ENCODE measurements at places on chromosomes 16 and 17. TPM values are rescaled to one million over a fixed set of nuclear protein-coding genes. Genes with fewer than 3 reads are reported as not detected.
A peak's percentile ranks its signal among the peaks of the same experiment; 100 is the strongest.

Gene CEP131
- 6.7 TPM for total RNA-seq

GRCh38 chr16:84339311-84339710 is 29.0 kb upstream of the ATP2C2 start:
- no peaks in the 10 kb centered on the region for H3K36me3 ChIP-seq
- DNase-seq: no peak
- no peaks in the 10 kb centered on the region for H3K27me3 ChIP-seq

DNA sequence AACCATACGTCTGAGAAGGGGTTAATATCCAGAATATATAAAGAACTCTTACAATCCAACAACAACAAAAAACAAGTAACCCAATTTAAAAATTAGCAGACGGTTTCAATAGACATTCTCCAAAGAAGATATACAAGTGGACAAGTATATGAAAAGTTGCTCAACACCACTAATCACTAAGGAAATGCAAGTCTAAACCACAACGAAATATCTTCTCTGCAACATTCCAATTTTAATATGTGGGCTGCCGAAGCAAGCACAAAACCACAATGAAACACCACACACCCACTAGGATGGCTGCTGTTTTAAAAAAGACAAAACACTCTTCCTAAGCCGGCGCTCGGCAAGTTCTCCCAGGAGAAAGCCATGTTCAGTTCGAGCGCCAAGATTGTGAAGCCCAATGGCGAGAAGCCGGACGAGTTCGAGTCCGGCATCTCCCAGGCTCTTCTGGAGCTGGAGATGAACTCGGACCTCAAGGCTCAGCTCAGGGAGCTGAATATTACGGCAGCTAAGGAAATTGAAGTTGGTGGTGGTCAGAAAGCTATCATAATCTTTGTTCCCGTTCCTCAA is 5.9 kb upstream of the SLC13A2 start:
- no peak overlapping the region for H3K4me3 ChIP-seq
- no peaks in the 10 kb centered on the region for H3K4me1 ChIP-seq
- H3K27ac ChIP-seq: no peak overlapping the region
- no peaks in the 10 kb centered on the region for H3K36me3 ChIP-seq
- H3K27me3 ChIP-seq: no peaks in the 10 kb centered on the region

Gene TEDC2
- 0.84 TPM for total RNA-seq

DNA sequence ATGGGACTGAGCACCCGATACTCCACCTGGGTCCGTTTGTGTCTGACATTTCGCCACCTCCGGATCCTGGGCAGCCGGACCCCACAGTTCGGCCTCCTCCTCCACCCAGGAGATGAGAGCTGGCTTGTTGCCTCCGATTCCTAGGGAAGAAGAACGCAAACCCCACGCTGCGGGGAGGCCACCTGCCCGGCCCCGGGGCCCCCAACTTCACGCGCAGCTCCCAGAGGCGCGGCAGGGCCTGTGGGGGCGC is 542 bp downstream of the ZNF764 start:
- peak overlapping the region; percentile 63 for H3K4me3 ChIP-seq
- peak overlapping the region; percentile 53 for H3K27ac ChIP-seq
- H3K4me1 ChIP-seq: no peaks in the 10 kb centered on the region
- H3K27me3 ChIP-seq: no peaks in the 10 kb centered on the region
- DNase-seq: no peak

- H3K27me3 ChIP-seq: no peaks in the 10 kb centered on the region
- H3K4me3 ChIP-seq: no peak overlapping the region
- no peak overlapping the region for H3K27ac ChIP-seq
- H3K4me1 ChIP-seq: no peaks in the 10 kb centered on the region
These were observed 59.8 kb downstream of the DNAH17 start for GRCh38 chr17:78517421-78517820.

GRCh38 chr17:38921756-38922411 is 3.5 kb upstream of the LASP1NB start:
- no peak overlapping the region for H3K4me3 ChIP-seq
- H3K27me3 ChIP-seq: no peaks in the 10 kb centered on the region
- DNase-seq: no peak
- no peaks in the 10 kb centered on the region for H3K36me3 ChIP-seq
- no peak overlapping the region for H3K27ac ChIP-seq

DNA sequence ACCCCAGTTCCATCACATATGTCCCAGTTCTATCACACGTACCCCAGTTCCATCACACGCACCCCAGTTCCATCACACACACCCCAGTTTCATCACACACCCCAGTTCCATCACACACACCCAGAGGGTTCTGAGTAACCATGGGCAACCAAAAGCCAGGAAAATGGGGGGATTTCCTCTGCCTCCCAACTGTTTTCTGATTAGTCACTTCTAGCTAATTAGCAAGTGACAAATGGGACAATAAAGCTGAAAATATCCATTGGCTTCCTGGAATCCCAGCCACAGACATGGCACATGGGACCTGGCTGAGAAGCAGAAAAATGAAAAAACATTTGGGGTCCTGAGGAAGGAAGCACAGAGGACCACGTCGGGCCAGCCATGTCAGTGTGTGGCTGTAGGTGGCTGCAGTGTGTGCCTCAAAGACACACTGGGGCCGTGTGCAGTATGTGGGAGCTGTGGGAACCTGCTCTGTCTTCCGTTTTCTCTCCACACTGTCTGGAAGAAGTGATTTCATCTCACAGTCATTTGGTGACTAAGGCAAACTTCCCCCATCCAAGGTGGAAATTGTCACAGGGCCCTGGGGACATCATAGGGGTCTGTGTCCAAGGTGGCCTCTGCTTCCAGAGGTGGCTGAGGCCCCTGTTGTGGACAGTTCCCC is 106.7 kb downstream of the CMIP start:
- H3K4me1 ChIP-seq: no peaks in the 10 kb centered on the region
- H3K4me3 ChIP-seq: no peak overlapping the region
- H3K27me3 ChIP-seq: no peaks in the 10 kb centered on the region
- DNase-seq: peak; percentile 42

Gene RUNDC3A
- 0.75 TPM for total RNA-seq

Gene ZNF597
- 2.9 TPM for total RNA-seq

Gene PLD2
- total RNA-seq: 25.3 TPM

- no peaks in the 10 kb centered on the region for H3K36me3 ChIP-seq
- no peaks in the 10 kb centered on the region for H3K4me1 ChIP-seq
- no peak overlapping the region for H3K4me3 ChIP-seq
- DNase-seq: no peak
These were observed 22.8 kb downstream of the ZDHHC7 start for GRCh38 chr16:84988328-84989080.

Gene GPR179
- not detected for total RNA-seq

Gene PLXDC1
- 39.1 TPM for total RNA-seq

DNA sequence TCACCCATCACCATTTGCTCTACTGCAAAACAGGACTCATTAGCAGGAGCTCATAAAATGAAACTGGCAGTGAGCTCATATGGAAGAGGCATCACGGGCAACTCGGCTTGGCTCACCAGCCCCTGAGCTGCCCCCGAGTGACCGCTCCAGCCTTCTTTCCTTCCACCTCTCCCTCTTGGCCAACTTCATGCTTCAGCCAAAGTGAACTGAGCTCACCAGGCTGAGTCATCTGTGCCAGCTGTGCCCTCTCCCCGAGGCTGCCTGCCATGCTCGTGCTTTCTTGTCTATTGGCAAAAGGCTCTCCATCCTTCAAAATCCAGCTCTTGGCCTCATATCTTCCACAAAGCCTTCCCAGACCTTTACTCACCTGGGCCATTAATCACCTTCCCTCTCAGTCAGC is 391.4 kb downstream of the WWOX start:
- no peaks in the 10 kb centered on the region for H3K36me3 ChIP-seq
- peak; percentile 64 for DNase-seq
- peaks cover 8% of the 10 kb centered on the region for H3K4me1 ChIP-seq
- no peak overlapping the region for H3K27ac ChIP-seq
- H3K27me3 ChIP-seq: no peaks in the 10 kb centered on the region
- no peak overlapping the region for H3K4me3 ChIP-seq

Measured in aorta (tissue), 5 donors.